Right ventricle myocardium inferior (tissue), 1 donor: ENCODE measurements at places on chromosomes 3 and 15.

DNA sequence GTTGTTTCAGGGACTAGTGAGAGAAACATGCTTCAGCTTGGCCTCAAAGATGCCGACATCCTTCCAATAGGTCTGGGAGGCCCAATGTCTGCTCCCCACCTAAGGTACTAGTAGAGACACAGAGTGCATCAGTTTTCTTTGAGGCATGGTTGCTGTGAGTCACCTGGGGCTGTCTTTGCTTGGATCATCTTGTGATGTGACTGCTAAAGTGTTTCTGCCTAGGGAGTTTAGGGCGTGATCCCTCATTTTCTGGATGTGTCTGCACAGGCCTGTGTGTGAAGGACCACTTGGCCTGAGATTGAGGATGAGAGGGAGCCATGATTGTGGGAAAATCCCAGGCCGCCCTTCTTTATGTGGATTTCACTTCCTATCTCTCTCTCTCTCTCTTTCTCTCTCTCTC, 4.8 kb downstream of the GASK1A start:
- no peak for DNase-seq

- no peak for DNase-seq
Measured at GRCh38 chr3:15154326-15154725, 51.7 kb upstream of the CAPN7 start.

- DNase-seq: no peak
Measured at GRCh38 chr3:194054540-194054939, 81.4 kb upstream of the HES1 start.

DNA sequence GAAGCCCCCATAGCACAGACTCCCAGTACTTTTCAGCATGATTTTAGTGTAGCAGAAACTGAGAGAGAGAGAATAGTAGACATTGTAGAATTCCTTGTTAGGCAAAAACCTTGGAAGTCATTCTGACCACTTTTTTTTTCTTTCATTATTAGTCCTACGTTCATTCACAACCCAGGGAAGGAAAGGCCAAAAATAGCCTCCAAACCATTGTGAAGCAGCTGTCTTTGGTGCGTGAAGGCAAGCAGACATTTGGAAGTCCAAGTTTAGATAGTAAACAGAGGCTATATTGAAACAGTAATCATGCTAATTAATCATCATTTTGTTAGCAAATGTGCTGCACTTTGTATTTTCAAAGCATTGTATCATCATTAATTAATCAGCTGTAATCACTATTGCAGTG, 34.5 kb downstream of the CCDC54 start:
- DNase-seq: no peak

- DNase-seq: no peak
Measured at GRCh38 chr3:4778119-4778518, 201.1 kb upstream of the BHLHE40 start.

DNA sequence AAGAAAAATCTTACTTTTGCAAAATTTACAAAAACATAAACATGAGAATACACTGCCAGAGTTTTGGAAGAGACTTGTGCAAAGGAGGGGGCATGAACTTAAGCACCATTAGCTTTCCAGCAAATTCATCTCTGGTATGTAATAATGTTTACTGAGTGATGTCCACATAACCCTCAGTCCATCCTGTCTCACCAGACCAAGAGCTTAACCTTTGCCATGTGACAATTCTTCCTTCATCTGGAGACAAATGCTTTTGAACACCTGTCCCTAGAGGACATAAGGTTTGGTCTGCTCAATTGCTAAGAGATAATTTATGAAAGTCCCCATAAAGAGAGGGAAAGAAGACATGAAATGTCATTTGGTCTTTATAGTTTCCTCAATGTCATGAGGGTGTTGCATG, 412.3 kb downstream of the ERC2 start:
- DNase-seq: no peak

GRCh38 chr3:116337229-116337628, 108.1 kb downstream of the LSAMP start:
- DNase-seq: no peak

GRCh38 chr3:127165036-127165435, 27.9 kb upstream of the PRR23E start:
- DNase-seq: no peak

- no peak for DNase-seq
Measured at GRCh38 chr15:101625980-101626379, 26.2 kb downstream of the TM2D3 start.

- no peak for DNase-seq
Measured at GRCh38 chr3:123816673-123817207, 67.4 kb downstream of the MYLK start.

DNA sequence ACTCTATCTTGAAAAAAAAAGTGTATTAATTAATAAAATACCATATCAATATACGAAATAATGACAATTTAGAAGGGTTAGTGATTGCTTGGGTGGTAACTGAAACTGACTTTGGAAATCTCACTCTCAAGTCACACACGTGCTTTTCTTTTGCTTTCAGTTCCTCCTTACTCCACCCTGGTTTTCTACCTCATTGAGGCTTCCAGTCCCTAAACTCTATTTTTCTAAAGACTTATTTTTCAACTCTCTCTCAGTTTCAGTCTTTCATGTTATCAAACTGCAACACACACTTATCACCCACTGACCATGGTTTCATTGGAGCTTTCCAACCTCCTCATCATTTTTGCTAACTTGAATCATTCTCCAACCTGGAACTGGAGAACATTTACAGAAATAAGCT, 23.5 kb downstream of the IL12A start:
- DNase-seq: no peak

DNA sequence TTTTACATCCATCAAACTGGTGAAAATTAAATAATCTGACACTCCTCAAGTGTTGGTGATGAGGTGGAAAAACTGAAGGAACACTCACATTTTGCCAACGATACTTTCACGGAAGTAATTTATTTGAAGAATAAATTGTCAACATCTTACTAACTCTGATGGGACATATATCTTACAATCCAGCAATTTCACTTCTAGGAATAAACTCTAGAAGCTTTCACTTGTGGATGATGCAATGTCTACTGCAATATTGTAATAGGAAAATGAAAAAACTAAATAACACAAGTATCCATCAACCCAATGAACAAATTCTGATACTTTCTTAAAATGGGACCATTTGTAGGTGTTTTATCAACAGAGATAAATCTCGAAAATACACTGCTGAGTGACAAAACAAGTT, 16.2 kb upstream of the LIPC start:
- DNase-seq: no peak

GRCh38 chr3:171880101-171880870, 37.1 kb downstream of the TMEM212 start:
- DNase-seq: no peak
